Endothelial cell of coronary artery (primary cell): ENCODE measurements at places on chromosomes 4 and X. TPM values are rescaled to one million over a fixed set of nuclear protein-coding genes. Genes with fewer than 3 reads are reported as not detected.

Gene NPY2R
- total RNA-seq = not detected in 2 replicates

Gene NDNF
- total RNA-seq = not detected in 2 replicates

Gene GRK4
- total RNA-seq = 4.1 and 4.4 TPM in 2 replicates

Gene MAGEC2
- not detected in 2 replicates for total RNA-seq

Gene ENPP6
- not detected in 2 replicates for total RNA-seq

Gene BMX
- 148 and 192 TPM in 2 replicates for total RNA-seq

Gene ARSD
- 19.7 and 23.6 TPM in 2 replicates for total RNA-seq

Gene PALLD
- total RNA-seq = 17.3 and 51.4 TPM in 2 replicates

Gene MED12
- 38.7 and 43.4 TPM in 2 replicates for total RNA-seq

Gene RBM46
- not detected in 2 replicates for total RNA-seq

Gene FAAH2
- 0.09 and 0.19 TPM in 2 replicates for total RNA-seq

Gene TAF9B
- 9.7 and 13.9 TPM in 2 replicates for total RNA-seq

Gene LRCH2
- total RNA-seq = 3.2 and 5.0 TPM in 2 replicates

Gene ETDA
- not detected in 2 replicates for total RNA-seq
